ENCODE measurements at places on chromosomes 12 and 14. TPM values are rescaled to one million over a fixed set of nuclear protein-coding genes. Genes with fewer than 3 reads are reported as not detected.
A peak's percentile ranks its signal among the peaks of the same experiment; 100 is the strongest.

GRCh38 chr12:77166696-77167095, 101.3 kb upstream of the E2F7 start:
- no peak for DNase-seq

DNA sequence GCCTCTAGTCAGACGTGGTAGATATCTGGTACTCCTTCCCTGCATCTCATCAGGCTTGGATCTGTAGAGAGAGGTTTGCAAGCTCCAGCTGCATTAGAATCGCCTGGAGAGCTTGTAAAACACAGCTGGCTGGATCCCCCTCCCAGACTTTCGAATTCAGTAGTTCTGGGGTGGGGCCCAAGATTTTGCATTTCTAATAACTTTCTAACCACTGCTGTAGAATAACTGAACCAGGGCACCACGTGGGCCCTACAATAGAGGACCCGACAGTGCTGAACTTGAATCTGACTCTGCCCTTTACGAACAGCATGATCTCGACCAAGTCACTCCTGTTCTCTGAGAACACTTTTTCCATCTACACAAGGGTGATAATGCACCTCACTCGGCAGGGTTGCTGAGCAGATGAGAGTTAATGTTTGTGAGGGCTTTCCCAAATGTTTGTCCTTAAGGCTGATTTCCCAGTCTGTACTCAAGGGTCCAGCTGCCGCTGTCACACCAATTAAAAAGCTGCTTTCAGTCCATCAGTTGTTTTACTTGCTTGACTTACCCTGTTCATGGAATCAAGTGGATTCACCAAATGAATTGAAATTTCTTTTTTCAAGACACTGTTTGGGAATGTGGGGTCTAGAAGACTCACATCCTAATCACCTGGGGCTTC, 86.6 kb upstream of the SLC24A4 start:
- no peak for DNase-seq

- no peak for DNase-seq
Observed at GRCh38 chr12:70847871-70848270, 72.7 kb downstream of the PTPRR start.

GRCh38 chr14:85479306-85479705, 50.6 kb upstream of the FLRT2 start:
- no peak for DNase-seq

DNA sequence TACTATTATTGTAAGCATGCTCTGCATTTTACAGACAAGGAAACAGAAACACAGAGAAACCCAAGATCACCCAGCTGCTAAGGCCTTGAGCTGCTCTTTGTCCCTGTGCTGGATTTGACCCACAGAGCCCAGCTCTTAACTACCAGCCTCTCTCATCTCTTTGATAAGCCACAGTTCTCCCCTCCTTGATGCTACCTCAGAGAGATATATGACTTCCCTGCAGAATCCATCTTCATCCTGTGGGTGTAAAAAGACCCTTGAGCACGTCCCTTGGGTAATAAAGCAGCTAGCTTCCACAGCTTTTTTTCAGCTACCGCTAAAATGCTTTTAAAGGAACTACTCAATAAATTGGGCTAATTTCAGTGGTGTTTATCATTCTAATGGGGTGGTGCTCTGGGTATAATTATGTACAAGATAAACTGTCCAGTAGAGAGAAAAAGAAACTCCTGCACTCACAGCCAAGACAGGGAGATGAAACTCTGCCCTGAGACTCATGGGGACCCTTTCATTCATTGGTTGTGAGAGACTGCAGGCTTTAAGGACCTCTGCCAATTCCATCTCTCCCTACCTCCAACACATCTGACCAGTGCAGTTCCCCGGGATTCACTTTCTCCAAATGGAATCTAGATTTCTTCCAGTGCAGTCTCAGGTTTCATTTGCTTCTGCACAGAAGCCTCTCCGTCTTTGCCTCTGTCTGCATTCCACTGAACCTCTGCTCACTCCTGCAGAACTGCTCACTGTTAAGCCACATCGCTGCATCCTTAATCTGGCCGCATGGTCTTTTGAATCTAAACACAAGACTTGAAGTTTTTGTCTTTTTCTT, 24.7 kb upstream of the NTF3 start:
- no peak for DNase-seq

DNA sequence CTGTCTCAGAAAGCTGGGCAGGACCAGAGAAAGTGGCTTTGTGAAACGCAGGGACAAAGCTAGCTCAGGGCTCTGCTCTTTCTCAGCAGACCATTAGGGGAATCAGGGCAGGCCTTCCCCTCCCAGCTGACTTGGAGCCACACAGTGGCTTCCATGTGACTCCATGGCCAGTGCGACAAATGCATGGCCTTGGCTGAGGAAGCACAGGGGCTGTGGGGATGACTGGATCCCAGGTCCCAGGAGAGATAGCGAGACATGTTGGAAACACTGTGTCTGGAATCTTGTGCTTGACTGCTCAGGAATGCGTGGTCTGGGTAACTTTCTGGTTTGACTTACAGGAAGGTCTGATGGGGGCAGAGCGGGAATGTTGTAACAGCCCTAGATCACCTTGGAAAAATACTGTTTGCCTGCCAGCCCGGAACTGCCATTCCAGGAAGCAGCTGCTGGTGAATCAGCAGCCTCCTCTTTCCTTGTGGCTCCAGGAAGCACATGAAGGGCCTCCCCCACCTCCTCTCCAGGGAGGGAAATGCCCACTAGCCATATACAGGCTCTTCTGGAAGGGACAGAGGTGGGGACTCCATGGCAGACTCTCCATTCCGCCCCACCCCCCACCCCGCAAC, 133.5 kb upstream of the HIF1A start:
- peak; percentile 49 for DNase-seq

- DNase-seq, result no peak
Observed at GRCh38 chr12:42145552-42146215, 1.0 kb upstream of the GXYLT1 start.

GRCh38 chr12:29771786-29772185, 12.0 kb downstream of the TMTC1 start:
- no peak for DNase-seq

Gene ENDOU
- 1.3 TPM for polyA plus RNA-seq

Gene TCL1B
- not detected for polyA plus RNA-seq

Gene SDR9C7
- 1.2 TPM for polyA plus RNA-seq

Gene EGLN3
- 33.1 TPM for polyA plus RNA-seq

Gene MANSC4
- not detected for polyA plus RNA-seq

Gene SERPINA6
- polyA plus RNA-seq, result not detected

All from cardiac muscle cell (in vitro differentiated cells and primary cell).